ENCODE measurements at places on chromosomes 5 and 9. TPM values are rescaled to one million over a fixed set of nuclear protein-coding genes. Genes with fewer than 3 reads are reported as not detected.
A peak's percentile ranks its signal among the peaks of the same experiment; 100 is the strongest.

- H3K27me3 ChIP-seq: peaks cover 69% of the 10 kb centered on the region
- no peak within 1 kb of the TSS for H3K27ac ChIP-seq
- peak; percentile 92 for DNase-seq
Observed at GRCh38 chr5:93582677-93583438, at the start of gene NR2F1. Gene NR2F1, plus strand, starts transcription at chr5:93583222. Its CDS starts 1,802 bp downstream, at chr5:93585024.

GRCh38 chr9:127634698-127635097 lies 22.6 kb downstream of the STXBP1 start:
- H3K4me1 ChIP-seq: peaks cover 2% of the 10 kb centered on the region
- no peak overlapping the region for H3K4me3 ChIP-seq
- H3K27ac ChIP-seq: no peak overlapping the region
- H3K27me3 ChIP-seq: no peaks in the 10 kb centered on the region
- H3K36me3 ChIP-seq: no peaks in the 10 kb centered on the region
- no peak for DNase-seq

DNA sequence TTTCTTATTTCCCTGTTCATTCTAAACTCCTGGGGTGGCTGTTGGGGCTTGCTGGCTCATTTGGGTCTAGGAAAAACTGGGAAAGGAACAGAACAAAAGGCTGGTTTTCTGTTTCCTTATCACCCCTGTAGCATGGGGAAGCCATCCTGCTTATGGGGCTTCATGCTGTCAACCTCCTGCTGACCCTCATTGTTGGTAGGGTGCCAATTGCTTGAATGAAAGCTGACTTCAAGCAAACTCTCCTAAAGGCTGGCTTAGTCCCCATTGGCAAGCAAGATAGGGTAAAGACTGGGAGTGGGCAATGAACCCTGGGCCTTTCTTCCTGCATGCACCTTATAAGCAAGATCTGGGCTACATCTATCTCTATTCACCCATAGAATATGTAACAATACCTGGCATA lies 511.6 kb downstream of the DMAC1 start:
- no peaks in the 10 kb centered on the region for H3K27me3 ChIP-seq
- no peak for DNase-seq
- H3K36me3 ChIP-seq: peaks cover 5% of the 10 kb centered on the region
- H3K27ac ChIP-seq: no peak overlapping the region

GRCh38 chr5:177116631-177117373 lies 16.8 kb upstream of the NSD1 start:
- peaks cover 2% of the 10 kb centered on the region for H3K36me3 ChIP-seq
- no peak overlapping the region for H3K4me3 ChIP-seq
- DNase-seq: peak; percentile 92
- no peaks in the 10 kb centered on the region for H3K27me3 ChIP-seq
- H3K27ac ChIP-seq: no peak overlapping the region

DNA sequence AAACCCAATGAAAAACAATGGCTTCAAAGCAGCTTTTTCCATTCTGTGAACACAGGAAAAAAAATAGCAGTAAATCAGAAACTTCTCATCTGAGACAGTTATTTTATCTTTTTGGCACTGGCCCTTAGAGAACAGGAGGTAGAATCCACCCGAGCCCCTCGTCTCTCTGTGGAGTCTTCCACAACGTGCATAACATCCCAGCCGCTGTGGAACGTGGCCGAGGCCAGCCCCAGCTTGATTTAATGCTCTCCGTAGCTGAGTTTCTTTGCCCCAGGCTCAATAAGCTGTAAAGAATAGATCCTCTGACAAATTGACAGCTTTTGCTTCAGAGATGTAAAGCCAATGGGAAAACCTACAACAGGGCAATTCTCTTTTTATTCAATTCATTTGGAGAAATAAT lies 107.9 kb upstream of the DAP start:
- no peaks in the 10 kb centered on the region for H3K27me3 ChIP-seq
- no peak overlapping the region for H3K4me3 ChIP-seq
- DNase-seq: no peak
- no peaks in the 10 kb centered on the region for H3K36me3 ChIP-seq
- no peak overlapping the region for H3K27ac ChIP-seq

GRCh38 chr5:50863534-50864170 lies 197.2 kb downstream of the PARP8 start:
- no peaks in the 10 kb centered on the region for H3K4me1 ChIP-seq
- no peak for DNase-seq
- H3K27ac ChIP-seq: no peak overlapping the region
- no peak overlapping the region for H3K4me3 ChIP-seq
- no peaks in the 10 kb centered on the region for H3K27me3 ChIP-seq

DNA sequence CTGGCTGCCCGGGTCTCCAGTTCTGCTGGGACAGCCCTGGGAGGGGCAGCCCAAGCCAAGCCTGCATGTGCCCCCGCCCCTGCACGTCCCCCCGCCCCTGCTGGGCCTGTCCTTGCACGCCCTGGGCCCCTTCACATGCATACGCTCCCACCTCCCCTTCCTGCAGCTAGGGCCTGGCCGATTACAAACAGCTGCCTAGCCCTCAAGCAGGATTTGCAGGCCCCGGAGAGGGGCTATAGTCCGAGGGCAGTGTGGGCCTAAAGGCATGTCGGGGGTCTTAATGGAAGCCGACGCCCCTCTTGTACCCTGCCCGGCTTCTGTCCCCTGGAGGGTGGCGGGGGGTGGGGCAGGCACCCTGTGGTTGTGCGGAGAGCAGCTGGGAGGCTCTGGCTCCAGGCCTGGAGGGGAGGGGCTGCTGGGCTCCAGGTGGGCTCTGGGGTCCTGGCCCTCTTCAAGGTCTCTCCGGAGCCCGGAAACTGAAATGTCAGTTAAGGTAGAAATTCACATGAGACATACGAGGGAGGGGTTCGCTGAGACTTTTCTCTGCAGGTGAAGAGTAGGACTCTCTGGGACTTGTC lies 16.9 kb downstream of the COL5A1 start:
- H3K27ac ChIP-seq: no peak overlapping the region
- H3K36me3 ChIP-seq: peaks cover 10% of the 10 kb centered on the region
- H3K4me3 ChIP-seq: no peak overlapping the region
- no peaks in the 10 kb centered on the region for H3K4me1 ChIP-seq
- peak; percentile 71 for DNase-seq

Gene SPATA31C1
- total RNA-seq: 0.15 TPM

Gene C9orf50
- not detected for total RNA-seq

Gene SEMA6A
- total RNA-seq: 335 TPM

Gene TSSK1B
- total RNA-seq: not detected

Measured in H9 (cell line).